Smooth muscle cell of the umbilical artery (primary cell): ENCODE measurements at places on chromosomes 7 and 10. TPM values are rescaled to one million over a fixed set of nuclear protein-coding genes. Genes with fewer than 3 reads are reported as not detected.

The FOXK1 gene
- total RNA-seq = 25.5 and 46.5 TPM in 2 replicates

The FOXP2 gene
- total RNA-seq = 0.92 and 1.2 TPM in 2 replicates

The KCP gene
- 0.09 and 0.30 TPM in 2 replicates for total RNA-seq

The ANKRD30A gene
- total RNA-seq = not detected in 2 replicates
